ENCODE measurements at places on chromosomes 1 and 21.
A peak's percentile ranks its signal among the peaks of the same experiment; 100 is the strongest.

GRCh38 chr1:110870721-110871388 lies 2.1 kb upstream of the CD53 start:
- DNase-seq, result no peak

GRCh38 chr1:180571060-180571831 lies 12.5 kb downstream of the OVAAL start:
- DNase-seq, result no peak

- DNase-seq, result no peak
Observed at GRCh38 chr21:46111193-46111571, 13.3 kb downstream of the COL6A2 start.

GRCh38 chr1:87916965-87917364 lies 588.3 kb downstream of the LMO4 start:
- DNase-seq, result no peak

DNA sequence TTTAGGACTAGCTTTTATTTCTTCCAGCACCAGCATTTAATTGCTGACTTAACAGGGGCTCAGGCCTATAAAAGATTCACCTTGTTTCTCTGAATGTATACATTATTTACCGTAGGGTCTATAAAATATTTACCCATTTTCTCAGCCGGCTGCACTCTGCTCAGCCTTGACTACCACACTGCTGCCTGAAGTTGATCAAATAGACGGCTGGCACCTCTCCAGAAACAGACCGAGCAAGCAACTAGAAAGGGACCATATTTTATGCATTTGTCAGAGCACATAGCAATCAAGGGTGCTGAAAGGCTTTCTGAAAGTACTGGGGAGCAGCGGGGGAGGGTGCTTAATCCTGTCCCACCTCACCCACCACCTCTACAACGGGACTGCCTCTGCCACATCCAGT lies 64.7 kb upstream of the FGGY start:
- DNase-seq, result no peak

GRCh38 chr1:185536165-185536920 lies 197.8 kb upstream of the HMCN1 start:
- no peak for DNase-seq

GRCh38 chr1:162905174-162906158 lies 44.5 kb upstream of the CCDC190 start:
- DNase-seq, result no peak

- no peak for DNase-seq
Observed at GRCh38 chr1:167826127-167826526, 87.8 kb downstream of the ADCY10 start.

- DNase-seq, result no peak
Observed at GRCh38 chr1:203204756-203205155, 18.3 kb upstream of the CHI3L1 start.

DNA sequence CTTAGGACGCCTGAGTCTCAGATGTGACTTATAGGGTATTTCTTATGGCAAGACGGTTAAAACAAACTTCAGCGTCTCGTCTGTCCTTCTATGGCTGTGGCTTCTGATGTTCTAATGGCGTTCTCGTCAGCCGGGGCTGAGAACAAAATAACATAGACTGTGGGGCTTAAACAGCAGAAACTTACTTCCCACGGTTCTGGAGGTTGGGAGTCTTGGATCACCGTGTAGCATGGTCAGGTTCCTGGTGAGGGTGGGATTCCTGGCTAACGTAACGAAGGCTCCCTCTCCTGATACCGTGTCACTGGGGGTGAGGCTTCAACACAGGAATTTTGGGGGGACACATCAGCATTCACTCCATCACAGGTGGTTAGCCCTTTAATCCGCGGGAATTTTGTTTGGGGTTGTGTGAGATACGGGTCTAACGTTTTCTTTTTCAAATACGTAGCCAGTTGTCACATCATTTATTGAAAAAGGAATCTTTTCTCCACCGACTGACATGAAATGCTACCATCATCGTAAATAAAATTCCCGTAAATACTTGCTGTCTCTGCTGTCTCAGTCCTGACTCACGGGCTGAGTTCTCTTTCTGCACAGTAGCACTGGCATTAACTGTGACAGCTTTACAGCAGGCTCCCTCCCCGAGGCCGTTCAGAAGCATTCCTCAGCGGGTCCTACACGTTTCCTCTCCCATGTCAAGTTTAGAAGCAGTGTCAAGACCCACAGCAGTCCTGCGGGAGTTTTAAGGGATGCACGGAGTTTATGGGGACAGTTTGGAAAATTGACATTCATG lies 8.1 kb upstream of the POFUT2 start:
- DNase-seq, result no peak

- no peak for DNase-seq
Observed at GRCh38 chr1:54557671-54558355, 9.8 kb downstream of the ACOT11 start.

DNA sequence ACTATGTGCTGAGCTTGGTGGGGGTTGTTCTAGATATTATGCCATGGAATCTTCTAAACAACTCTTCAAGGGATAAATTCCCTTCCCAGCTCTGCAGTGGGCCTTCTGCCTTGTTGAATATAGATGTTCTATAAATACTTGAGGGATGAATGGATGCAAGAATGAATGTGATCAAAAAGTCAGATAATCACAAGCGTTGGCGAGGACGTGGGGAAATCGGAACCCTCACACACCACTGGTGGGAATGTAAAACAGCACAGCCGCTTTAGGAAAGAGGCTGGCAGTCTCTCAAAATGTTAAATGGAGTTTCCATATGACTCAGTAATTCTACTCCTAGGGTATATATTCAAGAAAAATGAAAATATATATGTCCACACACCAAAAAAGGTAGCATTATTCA lies 19.0 kb downstream of the SDC3 start:
- DNase-seq, result no peak

- no peak for DNase-seq
Observed at GRCh38 chr1:12251442-12251841, 21.6 kb downstream of the VPS13D start.

DNA sequence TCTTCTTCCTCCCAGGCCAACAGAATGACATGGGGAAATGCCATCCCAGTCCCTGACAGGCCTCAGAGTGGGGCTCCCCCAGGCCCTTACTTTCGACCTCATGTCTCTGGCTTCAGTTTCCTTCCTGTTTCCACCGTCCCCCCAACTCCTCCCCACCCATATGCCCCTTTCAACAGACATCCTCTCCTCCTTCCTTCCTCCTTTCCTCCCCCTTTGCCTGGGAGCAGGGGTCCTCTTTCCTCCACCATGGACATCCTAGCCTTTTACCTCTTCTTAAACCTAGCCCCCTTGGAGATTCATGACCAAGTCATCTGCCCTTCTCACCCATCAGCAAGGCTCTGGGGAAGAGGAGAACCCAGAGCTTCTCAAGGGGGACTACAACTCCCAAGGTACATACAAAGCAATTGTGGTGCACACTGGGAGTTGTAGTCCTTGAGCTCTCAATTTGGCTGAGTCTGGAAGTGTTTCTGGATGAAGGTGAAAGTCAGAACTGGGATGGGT lies 4.0 kb downstream of the ZBTB7B start:
- peak; percentile 20 for DNase-seq

DNA sequence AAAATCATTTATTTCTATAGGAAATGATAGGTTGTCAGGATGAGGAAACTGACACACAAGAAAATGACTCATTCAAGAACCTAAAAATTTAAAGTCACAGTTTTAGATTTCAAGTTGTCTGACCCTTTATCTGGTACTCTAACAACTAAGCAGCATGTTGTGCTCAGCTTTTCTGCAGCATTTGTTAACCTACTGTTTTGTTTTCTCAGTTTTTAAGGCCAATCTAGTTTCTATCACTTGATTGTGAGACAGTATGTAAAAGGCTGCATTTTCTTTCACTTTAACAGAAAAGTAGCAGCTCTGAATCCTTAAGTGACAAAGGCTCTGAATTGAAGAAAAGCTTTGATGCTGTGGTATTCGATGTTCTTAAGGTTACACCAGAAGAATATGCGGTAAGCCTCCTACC lies 59.1 kb downstream of the RALGPS2 start:
- DNase-seq, result no peak

GRCh38 chr1:93437976-93438605 lies 9.8 kb upstream of the FNBP1L start:
- DNase-seq, result peak; percentile 6

DNA sequence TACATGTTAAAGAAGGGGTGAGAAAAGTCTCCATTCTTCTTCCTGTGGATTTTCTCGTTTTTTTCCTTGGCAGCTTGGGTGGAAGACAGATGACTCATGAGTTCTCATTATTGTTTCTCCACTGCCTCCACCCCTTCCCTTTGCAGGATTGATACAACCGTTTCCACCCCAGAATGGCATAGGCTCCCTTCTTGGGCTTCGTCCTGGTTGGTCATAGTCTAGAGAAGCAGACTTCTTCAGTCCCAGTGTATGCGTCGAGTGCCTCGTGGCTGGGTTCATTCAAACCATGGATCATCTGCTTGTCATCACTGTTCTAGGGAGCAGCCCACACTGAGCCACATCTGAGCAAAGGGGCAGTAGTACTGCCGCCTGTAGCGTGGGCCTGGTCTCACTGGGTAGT lies 13.7 kb downstream of the PTGFRN start:
- DNase-seq, result no peak

DNA sequence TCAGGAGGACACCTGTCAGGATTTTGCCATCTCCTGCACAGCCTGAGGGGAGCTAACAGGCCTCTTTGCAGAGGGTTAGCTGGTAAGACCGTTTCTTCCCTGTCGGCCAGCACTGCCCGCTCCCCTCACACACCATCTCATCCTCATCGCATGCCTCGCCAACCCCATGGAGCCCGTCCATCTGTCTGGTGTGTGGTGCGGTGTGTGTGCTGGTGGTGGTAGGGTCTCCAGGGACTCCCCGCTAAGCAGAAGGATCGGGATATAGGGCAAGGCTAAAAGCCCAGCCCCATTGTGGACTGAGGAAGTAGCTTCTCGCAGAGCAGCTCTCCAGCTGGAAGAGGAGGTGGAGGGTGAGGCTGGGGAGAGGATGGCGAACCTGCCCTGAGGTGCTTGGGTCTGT lies 6.8 kb upstream of the SFN start:
- DNase-seq, result no peak

DNA sequence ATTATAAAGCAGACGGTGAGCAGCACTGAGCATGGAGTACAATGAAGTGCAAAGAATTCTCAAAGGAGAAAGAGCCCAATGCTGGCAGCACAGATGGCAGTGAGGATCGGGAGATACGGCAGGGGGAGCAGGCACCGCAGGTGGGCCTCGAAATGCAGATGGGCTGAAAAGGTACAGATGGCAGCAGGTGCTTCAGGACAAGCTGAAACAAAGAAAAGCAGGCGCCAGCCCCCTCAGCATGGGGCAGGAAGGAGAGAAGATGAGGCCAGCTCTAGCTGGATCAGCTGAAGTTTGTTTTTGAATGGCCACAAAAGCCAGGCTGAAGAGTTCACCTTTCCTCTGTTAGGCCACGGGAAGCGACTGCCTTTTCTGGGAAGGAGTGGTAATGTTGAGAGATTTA lies 7.7 kb downstream of the CFAP298 start:
- peak; percentile 93 for DNase-seq

DNA sequence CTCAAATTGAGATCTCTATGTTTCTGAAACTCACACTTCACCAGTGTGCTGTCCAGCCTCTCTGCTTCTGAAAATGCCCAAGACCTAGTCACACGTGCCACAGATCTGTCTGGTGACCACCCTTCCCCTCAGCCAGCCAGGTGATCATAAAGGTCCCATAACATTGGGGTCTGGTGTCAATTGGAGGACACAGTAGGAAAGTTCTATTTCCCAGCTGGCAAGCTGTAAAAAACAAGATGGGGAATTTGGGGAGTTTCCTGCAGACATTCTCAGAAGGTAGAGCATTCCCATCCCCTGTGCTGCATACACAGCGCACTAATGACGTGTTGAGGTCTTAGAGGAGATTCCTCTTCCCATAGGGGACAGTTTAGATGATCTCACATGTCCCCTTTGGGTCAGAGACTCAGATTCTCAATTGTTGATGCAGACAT lies 50.1 kb downstream of the RPS6KA1 start:
- no peak for DNase-seq

- no peak for DNase-seq
Observed at GRCh38 chr1:153586347-153586746, 20.7 kb upstream of the S100A2 start.

- no peak for DNase-seq
Observed at GRCh38 chr1:155175281-155175926, 1.8 kb downstream of the TRIM46 start.

DNA sequence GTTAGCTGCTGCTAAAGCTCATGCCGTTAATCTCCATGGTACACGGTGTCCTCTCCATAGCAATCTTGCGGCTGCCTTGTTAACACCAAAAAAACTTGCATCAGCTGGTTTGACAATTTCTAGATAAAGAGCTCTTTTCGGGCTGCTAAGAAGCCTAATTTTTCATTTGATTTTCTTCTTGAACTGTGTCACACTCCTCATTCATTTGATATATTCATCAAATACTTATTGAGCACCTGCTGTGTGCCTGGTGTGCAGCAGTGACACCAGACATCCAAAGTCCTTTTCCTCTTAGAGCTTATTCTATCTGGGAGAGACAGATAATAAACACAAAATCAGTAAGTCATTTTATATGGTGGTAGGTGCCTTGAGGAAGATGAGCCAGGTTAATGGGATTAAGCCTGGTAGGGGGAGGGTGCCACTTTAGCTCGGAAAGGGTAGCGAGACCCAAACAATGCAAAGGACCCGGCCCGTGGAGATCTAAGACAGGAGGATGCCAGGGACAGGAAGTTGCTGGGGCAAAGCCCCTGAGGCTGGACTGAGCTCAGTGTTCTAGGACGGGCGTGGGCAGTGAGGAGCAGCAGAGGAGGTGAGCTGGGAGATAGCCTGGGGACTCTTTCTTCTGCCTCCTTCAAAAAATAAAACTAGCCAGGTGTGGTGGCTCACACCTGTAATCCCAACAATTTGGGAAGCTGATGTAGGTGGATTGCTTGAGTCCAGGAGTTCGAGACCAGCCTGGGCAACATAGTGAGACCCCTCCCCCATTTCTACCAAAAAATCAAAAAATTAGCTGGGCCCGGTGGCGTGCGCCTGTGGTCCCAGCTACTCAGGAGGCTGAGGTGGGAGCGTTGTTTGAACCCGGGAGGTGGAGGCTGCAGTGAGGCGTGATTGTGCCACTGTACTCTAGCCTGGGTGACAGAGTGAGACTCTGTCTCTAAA lies 50.7 kb upstream of the LGALS8 start:
- no peak for DNase-seq

- no peak for DNase-seq
Observed at GRCh38 chr1:150596976-150597375, 17.6 kb upstream of the MCL1 start.

DNA sequence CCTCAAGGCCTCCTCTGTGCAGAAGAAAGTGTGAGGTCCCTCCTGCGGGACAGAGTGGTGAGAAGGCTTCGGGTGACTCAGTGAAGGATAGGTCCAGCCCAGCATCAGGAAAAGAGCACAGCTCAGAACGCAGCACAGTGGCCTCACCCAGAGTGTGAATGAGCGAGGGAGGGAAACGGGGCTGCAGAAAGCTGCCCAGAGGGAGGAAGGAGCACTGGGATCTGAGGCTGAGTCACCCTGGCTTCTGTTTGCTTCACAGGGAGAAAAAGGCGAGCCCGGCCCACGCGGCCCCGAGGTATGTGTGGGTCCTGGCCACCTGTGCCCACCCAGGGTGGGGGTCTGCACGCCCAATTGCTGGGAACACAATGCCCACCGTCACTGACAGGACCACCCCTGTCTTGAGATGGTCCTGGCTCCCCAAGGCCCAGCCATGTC lies 24.3 kb downstream of the COL6A2 start:
- no peak for DNase-seq

GRCh38 chr1:104056786-104057185 lies 307.1 kb downstream of the AMY1C start:
- DNase-seq, result no peak

GRCh38 chr1:183652547-183653461 lies at the start of gene APOBEC4:
TSS of gene APOBEC4 (minus strand) at chr1:183653316. CDS start at chr1:183648781, 4,535 bp downstream.
- peak; percentile 85 for DNase-seq

GRCh38 chr21:42030311-42030710 lies 20.2 kb upstream of the ZBTB21 start:
- no peak for DNase-seq

GRCh38 chr1:151519667-151520066 lies 8.5 kb downstream of the CGN start:
- no peak for DNase-seq

Measured in NCI-H2171 (cell line).